ENCODE measurements at places on chromosomes 4 and X.

DNA sequence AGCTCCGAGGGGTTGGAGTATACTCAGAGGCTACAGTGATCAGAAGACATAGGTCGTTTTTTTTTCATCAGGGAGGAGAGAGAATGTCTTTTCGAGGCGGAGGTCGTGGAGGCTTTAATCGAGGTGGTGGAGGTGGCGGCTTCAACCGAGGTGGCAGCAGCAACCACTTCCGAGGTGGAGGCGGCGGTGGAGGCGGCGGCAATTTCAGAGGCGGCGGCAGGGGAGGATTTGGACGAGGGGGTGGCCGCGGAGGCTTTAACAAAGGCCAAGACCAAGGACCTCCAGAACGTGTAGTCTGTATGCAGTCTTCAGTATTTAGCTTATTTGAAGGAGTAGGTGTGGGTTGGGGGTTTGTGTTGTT, 500 bp downstream of the GAR1 start:
- no peaks in the 10 kb centered on the region for H3K27me3 ChIP-seq
- peak overlapping the region; percentile 91 for H3K27ac ChIP-seq
- peaks cover 38% of the 10 kb centered on the region for H3K4me1 ChIP-seq
- peak overlapping the region; percentile 93 for H3K4me3 ChIP-seq
- no peak for DNase-seq

- H3K4me3 ChIP-seq: no peak overlapping the region
- DNase-seq: no peak
- no peaks in the 10 kb centered on the region for H3K4me1 ChIP-seq
- no peaks in the 10 kb centered on the region for H3K27me3 ChIP-seq
- no peak overlapping the region for H3K27ac ChIP-seq
These were observed 410.2 kb upstream of the CT83 start for GRCh38 chrX:116872931-116873330.

- no peak overlapping the region for H3K27ac ChIP-seq
- H3K4me1 ChIP-seq: no peaks in the 10 kb centered on the region
- no peaks in the 10 kb centered on the region for H3K27me3 ChIP-seq
- H3K4me3 ChIP-seq: no peak overlapping the region
- H3K36me3 ChIP-seq: no peaks in the 10 kb centered on the region
- DNase-seq: no peak
These were observed 33.8 kb upstream of the SPANXN1 start for GRCh38 chrX:145213504-145213903.

DNA sequence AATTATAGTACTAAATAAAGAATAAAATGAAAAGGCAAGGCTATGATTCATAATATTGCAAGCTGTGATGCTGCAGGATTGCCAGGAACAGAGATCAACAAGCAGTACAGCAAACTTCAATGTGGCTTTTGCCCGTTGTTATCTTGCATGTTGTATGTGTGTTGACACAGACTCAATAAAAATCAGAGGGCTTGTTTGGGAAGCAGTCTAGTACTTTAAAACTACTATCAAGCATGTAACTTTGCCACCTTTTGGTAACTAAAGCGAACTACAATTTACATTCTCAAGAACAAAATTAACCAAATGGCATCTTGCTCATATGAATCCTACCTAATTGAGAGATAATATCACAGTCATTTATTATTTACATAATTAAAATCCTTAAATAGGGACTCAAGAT, 79.8 kb upstream of the GPM6A start:
- no peak overlapping the region for H3K27ac ChIP-seq
- no peak for DNase-seq
- no peaks in the 10 kb centered on the region for H3K4me1 ChIP-seq
- no peaks in the 10 kb centered on the region for H3K36me3 ChIP-seq
- no peak overlapping the region for H3K4me3 ChIP-seq

- no peak for DNase-seq
- no peak overlapping the region for H3K27ac ChIP-seq
- H3K4me1 ChIP-seq: no peaks in the 10 kb centered on the region
- no peaks in the 10 kb centered on the region for H3K27me3 ChIP-seq
- H3K36me3 ChIP-seq: no peaks in the 10 kb centered on the region
These were observed 243.2 kb downstream of the RASL11B start for GRCh38 chr4:53105313-53105712.

Data from suprapubic skin (tissue), 4 donors.